Cardiac fibroblast (primary cell): ENCODE measurements at places on chromosomes 4 and X.

DNA sequence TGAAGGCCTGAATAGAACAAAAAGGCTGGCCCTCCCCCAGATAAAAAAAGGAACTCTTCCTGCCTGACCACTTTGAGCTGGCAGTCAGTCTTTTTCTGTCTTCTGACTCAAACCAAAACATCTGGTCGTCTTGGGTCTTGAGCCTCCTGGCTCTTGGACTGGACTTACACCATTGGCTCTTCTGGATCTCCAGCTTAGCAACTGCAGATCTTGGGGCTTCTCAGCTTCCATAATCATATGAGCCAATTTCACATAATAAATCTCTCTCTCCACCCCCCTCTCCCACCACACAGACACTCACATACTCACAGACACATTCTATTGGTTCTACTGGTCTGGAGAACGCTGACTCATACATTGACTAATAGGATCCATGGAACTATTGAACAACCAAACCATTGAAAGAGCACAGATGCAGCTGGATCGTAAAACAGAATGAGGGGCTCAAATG, 15.6 kb upstream of the CWH43 start:
- DNase-seq = peak; percentile 86

- no peak for DNase-seq
Measured at GRCh38 chr4:11506194-11506593, 77.5 kb upstream of the HS3ST1 start.

GRCh38 chr4:123438031-123438430, 41.4 kb downstream of the SPRY1 start:
- peak; percentile 69 for DNase-seq

GRCh38 chr4:104559502-104559901, 64.8 kb upstream of the CXXC4 start:
- DNase-seq = no peak

DNA sequence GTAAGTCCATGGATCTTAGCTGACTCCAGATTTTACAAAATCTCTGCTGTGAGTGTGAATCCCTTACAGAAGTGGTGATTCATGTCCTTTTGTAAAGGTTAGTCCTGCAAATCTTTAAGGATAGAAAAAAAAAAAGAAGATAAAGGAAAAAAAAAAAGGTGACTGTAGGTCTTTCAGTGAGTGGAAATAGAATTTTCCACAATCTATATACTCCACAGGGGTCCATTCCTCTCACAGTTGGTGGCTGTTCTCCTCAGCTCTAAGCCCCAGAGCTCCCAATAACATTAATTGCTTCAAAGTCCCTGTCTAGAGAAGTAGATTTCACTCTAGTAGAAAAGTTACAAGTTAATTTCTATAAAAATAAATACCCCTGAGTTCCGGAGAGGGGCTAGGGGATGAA, 189.1 kb downstream of the NDST4 start:
- DNase-seq = no peak

- no peak for DNase-seq
Measured at GRCh38 chr4:137370679-137371078, 161.6 kb downstream of the PCDH18 start.

DNA sequence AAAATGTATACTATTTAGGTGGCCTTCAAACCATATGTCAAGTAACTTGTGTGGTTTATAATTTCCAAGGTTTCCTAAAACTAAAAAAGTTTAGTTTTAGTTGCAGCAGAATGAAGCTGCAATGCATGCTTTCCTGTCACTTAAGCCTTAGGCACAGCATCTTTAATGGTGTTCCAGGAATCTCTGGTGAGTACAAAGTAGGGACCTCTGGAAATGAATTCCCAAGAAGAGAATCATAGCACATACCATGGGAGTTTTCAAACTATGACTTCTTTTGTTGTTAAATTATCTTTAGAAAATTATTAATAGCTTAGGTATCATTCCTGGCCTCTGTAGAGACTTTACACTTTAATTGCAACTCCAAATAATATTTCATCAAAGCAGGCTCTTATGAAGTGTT, 1005.9 kb upstream of the PABPC4L start:
- no peak for DNase-seq
